ENCODE measurements at places on chromosomes 12 and 14.

GRCh38 chr14:38261620-38262019, 5.7 kb upstream of the CLEC14A start:
- no peak for DNase-seq

DNA sequence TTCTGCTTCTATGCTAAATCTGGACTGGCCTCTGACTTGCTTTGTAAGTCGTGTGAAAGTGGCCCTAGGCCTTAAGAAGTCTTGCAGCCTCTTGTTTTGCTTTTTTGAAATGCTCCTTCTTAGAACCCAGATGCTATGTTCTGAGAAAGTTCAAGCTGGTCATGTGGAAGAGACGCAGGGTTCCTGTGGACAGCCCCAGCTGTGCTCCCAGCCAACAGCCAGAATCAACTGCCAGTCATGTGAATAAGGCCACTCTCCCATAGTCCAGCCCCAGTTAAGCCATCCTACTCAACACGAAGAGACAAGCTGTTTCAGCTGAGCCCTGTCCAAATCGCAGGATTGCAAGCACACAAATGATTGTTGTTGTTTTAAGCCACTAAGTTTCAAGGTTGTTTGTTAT, 37.3 kb upstream of the TBPL2 start:
- DNase-seq, result no peak

DNA sequence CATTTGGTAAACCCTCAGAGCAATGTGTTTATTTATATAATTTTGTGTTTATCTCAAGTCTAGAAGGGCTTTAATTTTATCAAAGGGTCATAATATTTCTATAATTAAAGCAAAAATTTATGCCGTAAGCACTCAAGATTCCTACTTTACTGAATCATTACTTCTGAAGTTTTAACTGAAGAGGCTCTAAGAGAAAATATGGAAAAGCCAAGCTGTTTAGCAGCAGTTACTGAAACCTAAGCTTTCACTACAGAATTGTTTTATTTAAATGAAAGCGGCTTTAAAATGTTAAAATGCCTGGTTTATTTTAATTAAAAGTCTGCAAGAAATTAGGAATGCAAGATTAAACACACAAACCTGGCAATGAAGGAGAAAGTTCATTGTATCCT, 73.9 kb upstream of the BBS10 start:
- DNase-seq, result no peak

- DNase-seq, result no peak
These were observed 94.6 kb downstream of the DACT1 start for GRCh38 chr14:58732387-58732786.

GRCh38 chr14:88228522-88229236, 94.4 kb downstream of the KCNK10 start:
- no peak for DNase-seq

- DNase-seq, result no peak
These were observed 138.7 kb upstream of the MED13L start for GRCh38 chr12:116416166-116416565.

GRCh38 chr12:89825591-89826449, 117.2 kb upstream of the ATP2B1 start:
- DNase-seq, result no peak

- DNase-seq, result no peak
These were observed 75.0 kb downstream of the SCAF11 start for GRCh38 chr12:45915405-45915804.

DNA sequence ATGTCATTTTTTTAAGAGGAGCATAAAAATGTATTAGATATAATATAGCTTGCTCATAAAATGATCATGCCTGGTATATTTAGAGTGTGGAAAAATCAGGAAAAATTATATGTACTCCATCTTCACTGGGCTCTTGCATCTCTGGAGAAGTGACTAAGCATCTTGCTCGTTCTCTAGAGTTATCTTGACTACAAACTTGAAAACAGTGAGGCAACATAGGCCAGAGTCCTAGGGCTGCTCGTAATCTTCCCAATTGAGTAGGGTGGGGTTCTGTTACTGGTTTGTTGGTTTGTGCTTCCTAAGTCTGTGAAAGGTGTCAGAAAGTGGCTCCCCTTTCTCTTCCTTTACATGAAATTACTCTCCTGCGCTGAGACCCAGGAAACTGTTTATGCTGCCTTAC, 46.2 kb downstream of the AACS start:
- DNase-seq, result no peak

- DNase-seq, result no peak
These were observed 6.3 kb upstream of the NANOGNB start for GRCh38 chr12:7758766-7759140.

- no peak for DNase-seq
These were observed 91.6 kb upstream of the ATF7IP start for GRCh38 chr12:14273913-14274311.

GRCh38 chr12:43241986-43242385, 310.0 kb downstream of the ADAMTS20 start:
- DNase-seq, result no peak

GRCh38 chr12:89999699-90000505, 291.3 kb upstream of the ATP2B1 start:
- no peak for DNase-seq

GRCh38 chr12:4144676-4145075, 128.9 kb upstream of the CCND2 start:
- DNase-seq, result no peak

DNA sequence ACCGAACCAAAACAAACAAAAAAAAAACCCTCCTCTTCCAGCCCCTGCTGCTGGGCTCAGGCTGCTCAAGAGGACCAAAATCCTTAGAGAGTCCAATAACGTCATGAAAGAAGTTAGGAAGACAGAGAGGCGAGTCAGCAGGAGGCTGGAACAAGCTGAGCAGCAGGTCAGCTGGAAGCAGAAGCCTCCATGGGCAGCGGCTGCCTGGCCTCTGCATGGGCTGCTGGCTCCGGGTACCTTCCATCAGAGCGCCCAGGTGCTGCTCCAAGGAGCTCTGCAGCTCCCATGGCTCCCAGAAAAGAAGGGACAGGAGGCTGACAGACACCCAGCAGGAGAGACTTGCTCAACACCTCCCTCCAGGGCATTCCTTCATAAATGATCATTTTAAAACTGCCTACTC, 3.2 kb upstream of the KRT2 start:
- no peak for DNase-seq

DNA sequence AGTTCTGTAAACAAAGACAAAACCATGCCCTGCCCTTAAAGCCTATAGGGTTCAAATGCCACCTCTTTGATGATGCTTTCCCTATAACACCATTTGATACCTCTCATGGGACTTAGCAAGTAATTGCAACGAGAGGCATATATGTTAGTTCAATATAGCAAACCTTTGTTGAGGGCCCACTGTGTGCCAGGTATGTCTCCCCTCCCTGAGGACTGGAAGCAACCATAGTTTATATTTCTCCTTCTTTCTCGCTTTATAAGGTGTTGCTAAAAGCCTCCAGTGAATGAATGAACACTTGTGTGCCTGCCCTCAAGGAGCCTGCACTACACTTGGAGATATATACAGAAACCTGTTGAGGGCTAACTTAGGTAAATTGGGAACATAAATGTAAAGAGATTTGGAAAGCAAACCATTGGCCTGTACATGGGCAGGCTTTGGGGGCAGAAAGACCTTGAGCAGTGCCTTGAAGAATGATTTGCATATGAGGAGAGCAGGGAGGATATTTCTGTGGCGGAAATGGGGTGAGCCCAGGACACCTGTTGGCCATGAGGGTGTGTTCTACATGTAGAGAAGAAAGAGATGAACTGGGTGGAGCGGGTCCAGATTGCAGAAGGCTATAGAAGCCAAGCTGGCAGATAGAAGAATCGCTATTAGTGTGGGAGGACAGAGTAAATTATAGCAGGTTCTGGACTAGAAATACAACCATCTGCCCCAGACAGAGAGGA, 1.8 kb upstream of the CKAP4 start:
- DNase-seq, result no peak

GRCh38 chr12:39402922-39403321, 40.0 kb downstream of the KIF21A start:
- no peak for DNase-seq

GRCh38 chr12:79426121-79426520, 264.6 kb downstream of the PAWR start:
- DNase-seq, result no peak

GRCh38 chr14:84857571-84857970, 672.4 kb upstream of the FLRT2 start:
- no peak for DNase-seq

- no peak for DNase-seq
These were observed 36.8 kb downstream of the ANO2 start for GRCh38 chr12:5908251-5908650.

DNA sequence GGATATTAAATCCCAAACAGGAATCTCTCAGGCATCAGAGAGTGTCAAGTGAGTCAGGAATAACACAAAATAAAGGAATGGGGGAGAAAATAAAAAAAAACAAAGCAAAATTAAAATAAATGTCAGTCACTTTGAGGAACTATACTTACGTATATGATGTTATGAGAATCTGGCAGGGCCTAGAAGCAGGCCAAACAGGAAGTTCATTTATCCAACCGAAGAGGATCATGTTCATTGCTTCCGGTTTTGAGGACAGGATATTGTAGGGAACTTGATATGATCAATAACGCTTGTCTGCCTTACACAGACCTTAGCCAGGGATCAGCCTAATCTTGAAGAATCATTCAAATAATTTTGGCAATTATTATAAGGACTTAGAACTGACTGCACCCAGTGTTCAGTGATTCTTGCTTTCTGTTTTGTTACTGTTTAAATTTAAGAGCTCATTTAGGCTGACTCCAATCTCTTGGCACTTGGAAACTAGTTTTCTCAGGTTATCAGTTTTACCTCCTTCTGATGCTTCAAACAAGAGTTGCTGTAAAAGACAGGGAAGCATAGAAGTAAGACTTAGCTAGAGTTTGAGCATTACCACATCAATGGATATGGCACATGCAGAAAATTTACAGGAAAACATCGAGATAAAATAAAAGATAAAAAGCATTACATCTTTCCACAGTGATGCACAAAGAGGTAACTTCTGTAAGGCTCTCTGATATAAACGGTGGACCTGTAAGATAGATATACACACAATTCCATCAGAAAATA, 53.4 kb downstream of the ZFC3H1 start:
- no peak for DNase-seq

DNA sequence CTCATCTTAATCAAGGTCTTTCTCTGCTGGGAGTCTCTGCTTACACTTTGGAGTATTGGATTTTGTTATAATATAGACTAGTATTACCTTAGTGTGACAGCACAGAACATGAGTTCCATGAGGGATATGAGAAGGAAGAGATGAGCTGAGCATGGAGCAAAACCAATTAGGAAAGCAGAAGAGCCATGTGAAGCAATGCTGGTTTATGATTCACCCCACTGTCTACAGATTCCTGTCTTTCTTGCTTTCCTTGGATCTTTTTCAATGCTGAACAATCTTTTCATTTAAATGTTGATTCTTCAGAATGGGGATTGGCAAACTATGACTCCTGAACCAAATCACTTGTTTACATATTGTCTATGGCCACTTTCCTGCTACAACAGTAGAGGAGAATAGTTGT, 70.4 kb upstream of the KITLG start:
- DNase-seq, result no peak

GRCh38 chr14:95533822-95534221, 1.0 kb upstream of the GLRX5 start:
- DNase-seq, result no peak

DNA sequence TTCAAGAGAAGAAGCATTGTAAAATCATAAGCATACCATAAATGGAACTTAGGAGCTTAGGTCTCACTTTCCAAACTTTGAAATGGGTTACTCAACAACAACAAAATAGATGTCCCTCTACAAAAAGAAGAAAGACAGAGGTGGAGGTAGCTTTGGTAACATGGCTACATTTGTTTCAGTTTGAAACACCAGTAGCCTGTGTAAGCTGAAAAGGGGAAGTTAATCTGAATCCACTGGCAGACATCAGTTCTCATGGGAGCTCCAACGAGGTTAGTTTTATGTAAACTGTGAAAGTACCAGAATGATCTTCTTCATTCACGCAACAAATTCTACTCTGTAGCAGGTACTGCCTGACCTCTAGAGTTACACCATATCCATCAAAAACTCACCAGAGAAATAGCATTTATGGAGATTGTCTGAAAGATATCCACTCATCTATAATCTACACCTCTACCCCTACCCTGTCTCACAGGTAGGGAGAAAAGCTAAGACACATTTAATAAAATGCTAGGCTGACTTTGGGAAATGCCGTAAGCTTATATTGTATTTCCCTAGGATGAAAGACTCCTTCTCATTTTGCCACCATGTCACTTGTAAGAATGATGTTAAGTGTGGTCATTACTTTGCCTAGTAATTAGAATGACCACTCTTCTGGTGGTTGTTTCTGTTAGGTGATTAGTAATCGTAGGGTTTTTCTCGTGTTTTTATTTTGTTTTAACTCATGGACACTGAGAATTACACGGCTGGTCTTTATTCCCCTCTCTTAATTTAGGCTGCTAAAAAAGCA, 224.1 kb downstream of the ASCL1 start:
- DNase-seq, result no peak

DNA sequence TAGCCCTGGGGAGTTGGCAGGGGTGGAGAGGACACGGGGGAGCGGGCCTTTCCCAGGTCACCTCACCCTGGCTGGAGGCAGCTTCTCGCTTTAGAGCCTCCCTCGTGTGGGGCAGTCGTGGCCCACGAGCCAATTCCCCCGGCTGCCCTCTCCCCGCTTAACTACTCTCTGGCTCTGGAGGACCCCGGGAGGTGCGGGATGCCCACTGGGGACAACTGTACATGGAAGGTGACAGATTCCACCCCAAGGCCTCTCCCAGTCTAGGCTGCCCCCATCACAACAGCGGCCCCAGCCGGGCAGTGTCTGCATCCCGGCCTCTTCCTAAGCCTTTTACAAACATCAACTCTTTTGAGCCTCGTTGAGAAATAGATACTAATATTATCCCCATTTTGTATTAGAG, 78.1 kb downstream of the KIF26A start:
- no peak for DNase-seq

DNA sequence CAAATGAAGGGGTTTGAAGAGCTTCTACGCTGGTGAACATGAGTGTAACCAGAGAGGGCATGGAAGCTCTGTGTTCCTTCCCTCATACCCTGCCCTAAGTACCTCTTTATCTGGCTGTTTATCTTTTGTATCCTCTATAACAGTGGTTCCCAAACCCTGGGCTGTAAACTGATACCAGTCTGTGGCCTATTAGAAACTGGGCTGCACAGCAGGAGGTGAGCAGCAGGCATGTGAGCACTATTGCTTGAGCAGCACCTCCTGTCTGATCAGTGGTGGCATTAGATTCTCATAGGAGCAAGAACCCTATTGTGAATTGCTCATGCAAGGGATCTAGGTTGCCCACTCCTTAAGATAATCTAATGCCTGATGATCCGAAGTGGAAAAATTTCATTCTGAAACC, 172.9 kb upstream of the AVPR1A start:
- no peak for DNase-seq

Data from stimulated activated CD8-positive, alpha-beta memory T cell treated with anti-CD3 and anti-CD28 coated beads, Interleukin-7, amount 100 ng/mL, for 48 hours (primary cell).